CD4-positive, alpha-beta T cell treated with Interleukin-4 for 1 hour (primary cell): ENCODE measurements at places on chromosomes 11 and 22.

DNA sequence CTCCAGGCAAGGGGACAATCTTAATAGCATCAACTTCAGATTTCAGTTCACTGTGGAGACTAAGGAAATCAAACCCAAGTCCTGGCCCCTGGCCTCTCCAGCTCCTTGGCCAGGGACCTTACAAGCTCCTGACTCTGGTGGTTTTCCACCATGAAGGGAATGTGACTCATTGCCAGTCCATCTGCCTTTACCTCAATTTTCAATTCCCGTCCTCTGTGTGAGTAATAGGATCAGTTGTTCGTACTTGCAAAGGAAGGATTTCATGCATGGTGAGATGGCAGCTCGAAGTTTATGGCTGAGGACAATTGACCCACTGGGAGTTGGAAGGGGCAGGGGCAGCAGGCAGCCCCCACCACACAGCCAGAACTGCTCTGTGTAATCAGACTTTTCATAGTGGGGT, 42.5 kb downstream of the INSC start:
- no peak for DNase-seq

GRCh38 chr11:119478711-119479285, 55.8 kb upstream of the THY1 start:
- no peak for DNase-seq

DNA sequence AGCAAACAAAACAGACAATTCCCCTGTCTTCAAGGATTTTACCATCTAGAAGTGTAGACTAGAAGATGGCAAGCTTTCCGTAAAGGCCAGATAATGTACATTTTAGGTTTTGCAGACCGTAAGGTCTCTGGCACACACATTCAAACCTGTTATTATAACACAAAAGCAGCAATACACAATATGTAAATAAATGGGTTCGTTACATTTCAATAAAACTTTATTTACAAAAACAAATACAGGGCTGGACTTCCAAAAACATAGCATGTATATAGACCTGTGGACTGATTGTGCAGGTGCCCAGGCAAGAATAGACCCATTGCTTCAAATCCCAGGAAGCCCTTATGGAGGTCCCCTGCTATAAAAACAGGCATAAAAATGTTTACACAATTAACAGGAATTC, 27.1 kb upstream of the MS4A6A start:
- DNase-seq = no peak

DNA sequence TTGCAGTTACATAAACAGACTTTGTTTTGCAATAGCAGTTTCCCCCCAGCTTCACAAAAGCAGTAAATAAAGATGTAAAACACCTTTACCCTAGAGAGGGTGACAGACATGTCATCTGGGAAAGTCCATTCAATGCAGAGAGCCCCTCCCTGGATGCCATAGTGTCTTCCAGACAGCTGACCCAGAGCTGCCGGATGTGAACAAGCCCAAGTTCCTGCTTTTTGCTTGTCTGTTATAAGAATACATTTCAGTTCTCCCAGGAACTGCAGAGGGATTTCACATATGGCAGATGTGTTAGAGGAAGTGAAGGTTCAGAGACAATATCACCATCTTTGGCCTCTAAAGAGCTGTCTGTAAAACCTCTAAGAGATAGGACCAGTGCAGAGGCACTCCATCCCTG, 48.9 kb downstream of the RELT start:
- peak; percentile 59 for DNase-seq

DNA sequence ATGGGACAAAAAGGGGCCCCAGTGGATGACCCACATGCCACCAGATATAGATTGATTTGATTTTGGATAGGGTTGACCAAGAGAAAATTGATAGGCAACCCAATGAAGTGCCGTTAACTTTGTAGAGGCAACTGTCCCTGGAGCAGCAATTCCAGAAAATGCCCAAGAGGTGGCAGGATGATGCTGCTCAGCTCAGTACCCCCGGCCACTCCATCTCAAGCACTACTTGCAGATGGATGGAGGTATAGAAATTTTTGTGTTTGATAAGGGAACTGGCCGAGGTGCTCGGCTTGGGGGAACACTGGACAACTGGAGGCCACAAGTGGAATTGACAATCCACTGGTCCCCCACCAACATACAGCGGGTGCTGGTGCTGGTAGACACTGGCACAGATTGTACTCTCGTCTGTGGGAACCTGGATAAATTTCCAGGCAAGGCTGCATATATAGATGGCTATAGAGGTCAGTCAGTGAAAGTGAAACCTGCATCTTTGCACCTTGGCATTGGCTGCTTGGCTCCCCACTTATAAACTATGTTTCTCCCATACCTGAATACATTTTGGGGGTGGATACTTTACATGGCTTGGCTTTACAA, 86.3 kb downstream of the CCDC83 start:
- DNase-seq = peak; percentile 24

- peak; percentile 24 for DNase-seq
Measured at GRCh38 chr11:60378354-60378753, at the start of gene MS4A7. Gene MS4A7, plus strand, starts transcription at chr11:60378532. Its CDS starts 4,610 bp downstream, at chr11:60383142.

GRCh38 chr22:32477596-32477995, 3.0 kb downstream of the FBXO7 start:
- DNase-seq = no peak

DNA sequence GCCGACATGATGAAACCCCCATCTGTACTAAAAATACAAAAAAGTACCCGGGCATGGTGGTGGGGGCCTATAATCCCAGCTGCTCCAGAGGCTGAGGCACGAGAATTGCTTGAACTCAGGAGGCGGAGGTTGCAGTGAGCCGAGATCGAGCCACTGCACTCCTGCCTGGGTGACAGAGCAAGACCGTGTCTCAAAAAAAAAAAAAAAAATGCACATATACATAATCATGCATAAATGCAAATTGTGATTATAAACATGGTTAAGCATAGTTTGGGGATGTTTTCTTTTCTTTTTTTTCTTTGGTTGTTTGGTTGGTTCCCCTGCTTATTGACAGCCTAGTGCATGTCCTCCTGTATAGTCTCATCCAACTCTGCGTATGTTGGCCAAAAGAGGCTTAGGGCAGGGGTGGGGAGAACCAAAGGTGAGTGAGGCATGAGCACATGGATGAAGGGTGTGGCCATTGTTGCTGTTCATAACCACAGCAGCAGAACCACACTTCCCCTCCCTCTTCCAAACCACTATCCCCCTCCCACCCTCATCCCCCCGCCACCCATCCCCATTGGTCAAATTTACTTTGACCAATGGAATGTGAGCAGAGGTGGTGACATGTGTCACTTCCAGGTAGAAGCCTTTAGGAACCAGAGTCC, 6.9 kb upstream of the VPS37C start:
- no peak for DNase-seq

- no peak for DNase-seq
Measured at GRCh38 chr22:28986366-28986765, 75.3 kb downstream of the C22orf31 start.

DNA sequence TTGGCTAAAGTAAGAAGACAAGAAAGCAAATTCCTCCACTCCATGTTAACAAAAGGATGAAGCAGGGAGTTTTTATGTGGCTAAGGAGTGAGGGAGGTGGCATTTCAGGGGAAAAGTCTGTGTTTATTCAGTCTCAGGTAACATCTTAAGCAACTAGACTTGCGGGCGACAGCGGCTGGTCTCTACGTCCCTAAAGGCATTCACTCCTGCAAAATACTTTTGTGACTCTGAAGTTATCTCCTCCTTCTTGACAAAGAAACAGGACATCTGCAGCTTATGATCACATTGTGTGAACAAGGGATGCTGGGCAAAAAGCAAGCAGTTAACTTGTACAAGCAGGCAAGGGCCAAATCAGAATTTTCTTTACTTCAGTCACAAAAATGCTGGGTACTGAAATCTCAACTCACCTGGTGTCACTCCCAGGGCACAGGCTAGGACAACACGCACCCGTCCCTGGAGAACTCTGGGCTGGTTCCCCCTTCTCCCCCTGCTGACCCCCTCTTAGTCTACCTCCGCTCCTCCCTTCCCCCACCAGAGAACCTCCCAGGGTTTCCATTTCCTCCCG, 38.3 kb downstream of the IGLL5 start:
- no peak for DNase-seq
